Neural cell (in vitro differentiated cells): ENCODE measurements at places on chromosomes 1 and 21. TPM values are rescaled to one million over a fixed set of nuclear protein-coding genes. Genes with fewer than 3 reads are reported as not detected.

The CFAP107 gene
- not detected in 2 replicates for polyA plus RNA-seq

The LYPD8 gene
- not detected in 2 replicates for polyA plus RNA-seq

The CD84 gene
- polyA plus RNA-seq: not detected in 2 replicates

The ERVH48-1 gene
- polyA plus RNA-seq: not detected in 2 replicates

The CNR2 gene
- polyA plus RNA-seq: not detected in 2 replicates

The LENEP gene
- polyA plus RNA-seq: 3.9 TPM in 1 of 2 replicates, not detected in the other

The CGN gene
- 4.4 and 7.5 TPM in 2 replicates for polyA plus RNA-seq
